ENCODE measurements at places on chromosomes 7 and 10.

- no peak for DNase-seq
Observed at GRCh38 chr10:8070440-8070839, 16.0 kb downstream of the GATA3 start.

- DNase-seq = no peak
Observed at GRCh38 chr10:53786236-53786900, 1013.8 kb upstream of the MBL2 start.

DNA sequence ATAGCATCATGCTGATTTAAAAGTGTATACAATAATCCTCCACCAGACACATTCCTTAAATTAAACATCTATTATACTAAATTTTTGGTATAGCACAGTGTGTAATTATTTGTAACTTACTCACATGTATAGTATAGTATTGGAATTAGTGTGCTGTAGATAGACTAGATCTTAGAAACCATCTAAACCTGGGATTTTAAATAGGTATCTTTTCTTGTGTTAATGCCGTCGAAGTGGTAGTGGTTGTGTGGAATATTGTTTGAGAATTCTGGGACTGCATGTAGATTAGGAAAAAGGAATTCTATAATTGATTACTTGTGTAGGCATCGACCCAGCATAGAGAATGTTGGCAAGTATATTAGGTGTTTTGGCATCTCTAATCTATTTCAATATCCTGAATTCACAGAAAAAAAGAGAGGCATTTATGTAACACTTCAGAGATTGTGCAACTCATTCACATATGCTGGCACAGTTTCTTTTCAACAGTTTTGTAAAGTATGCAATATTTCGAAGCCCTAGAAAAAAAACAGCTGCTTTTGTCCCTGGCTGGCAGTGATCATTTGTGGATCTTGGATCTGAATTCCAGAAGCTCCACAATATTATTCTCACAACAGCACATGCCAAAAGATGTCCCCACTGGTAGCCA is 145.5 kb upstream of the AGR3 start:
- no peak for DNase-seq

- DNase-seq = no peak
Observed at GRCh38 chr7:124764847-124765400, 668 bp downstream of the GPR37 start.

- DNase-seq = no peak
Observed at GRCh38 chr7:55072251-55072650, 53.4 kb downstream of the EGFR start.

- DNase-seq = no peak
Observed at GRCh38 chr10:86899132-86899531, 58.3 kb downstream of the MMRN2 start.

DNA sequence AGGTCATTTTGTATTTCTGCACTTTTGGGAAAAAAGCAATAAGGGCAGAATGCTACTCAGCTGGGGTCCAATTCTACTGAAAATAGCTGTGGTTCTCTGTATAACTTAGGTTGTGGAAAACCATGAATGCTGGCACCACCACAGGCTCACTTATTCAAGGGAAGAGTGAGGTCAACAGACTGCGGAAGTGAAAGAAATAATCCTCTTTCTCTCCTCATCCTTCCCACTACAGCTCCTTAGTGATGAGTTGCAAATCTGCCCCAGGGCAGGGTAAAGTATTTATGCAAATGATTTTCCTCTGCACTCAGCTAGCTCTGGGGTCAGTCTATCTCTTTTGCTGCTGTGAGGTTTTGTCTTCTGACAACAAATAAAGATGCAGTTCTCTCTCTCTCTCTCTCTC is 74.1 kb upstream of the PTPRZ1 start:
- no peak for DNase-seq

DNA sequence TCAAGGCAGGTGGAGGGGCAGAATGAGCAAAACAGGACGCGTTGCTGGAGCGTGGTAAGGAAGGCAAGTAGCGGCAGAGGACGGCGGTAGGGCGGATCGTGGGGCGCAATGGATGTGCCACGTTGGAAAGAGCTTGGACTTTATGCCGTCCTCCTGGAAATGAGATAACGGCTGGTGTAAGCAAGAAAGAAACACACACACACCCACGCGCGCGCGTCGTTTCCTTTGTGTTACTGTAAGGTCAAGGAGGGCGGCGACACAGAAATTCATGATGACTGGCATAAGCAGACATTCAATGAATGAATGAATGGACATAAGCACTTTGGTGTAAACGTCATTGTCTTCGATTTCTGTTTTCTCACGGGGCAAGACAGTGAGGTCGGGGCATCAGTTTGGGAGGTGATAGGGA is 683 bp upstream of the ENTPD7 start:
- DNase-seq = no peak

GRCh38 chr10:2445370-2445769 is 622.0 kb upstream of the PFKP start:
- no peak for DNase-seq

GRCh38 chr7:155391414-155391813 is 66.5 kb upstream of the EN2 start:
- DNase-seq = no peak

DNA sequence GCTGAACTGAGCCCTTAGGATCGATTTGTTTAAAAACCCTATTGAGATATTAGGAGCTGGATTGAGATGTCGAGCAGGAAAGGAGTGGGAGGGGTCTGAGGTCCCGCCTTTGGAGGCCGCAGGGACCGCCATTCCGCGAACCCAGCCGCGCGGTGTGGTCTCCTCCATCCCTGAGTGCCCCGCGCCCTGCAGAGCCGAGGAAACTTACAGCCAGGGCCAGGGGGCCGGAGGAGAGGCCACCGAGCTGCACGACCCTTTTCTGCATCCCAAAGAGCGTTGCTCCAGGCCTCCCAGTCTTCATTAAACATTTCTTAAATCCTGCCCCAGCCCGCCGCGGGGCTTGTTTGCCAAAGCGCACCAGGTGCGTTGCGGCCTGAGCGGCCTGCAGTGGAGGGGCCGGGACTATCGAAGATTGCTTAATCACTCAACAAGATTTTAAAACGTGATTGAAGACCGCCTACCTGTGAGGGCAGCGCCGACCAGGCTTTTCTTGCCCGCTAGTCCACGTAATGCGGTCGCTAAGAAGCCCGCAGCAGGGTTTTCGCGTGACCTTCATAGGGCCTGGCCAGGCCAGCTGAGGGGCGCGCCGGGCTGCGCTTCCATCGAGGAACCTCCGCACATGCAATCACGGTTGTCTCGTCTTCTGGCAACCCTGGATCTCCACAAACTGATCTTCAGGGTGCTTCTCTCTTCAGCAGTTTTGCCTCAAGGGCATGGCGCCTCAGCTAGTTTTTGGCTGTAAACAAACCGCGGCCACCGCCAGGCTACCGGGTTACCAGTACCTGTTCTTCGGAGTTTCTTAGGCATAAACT is 2.0 kb upstream of the CTBP2 start:
- no peak for DNase-seq
